Upper lobe of left lung (tissue), 6 donors: ENCODE measurements at places on chromosomes 1 and 21.

- no peak for DNase-seq
These were observed 30.2 kb downstream of the SLC22A15 start for GRCh38 chr1:116006486-116006964.

GRCh38 chr1:26500488-26501175, 28.4 kb downstream of the HMGN2 start:
- peak; percentile 89 for DNase-seq

GRCh38 chr1:211482306-211482705, 9.7 kb downstream of the RD3 start:
- DNase-seq: no peak

- no peak for DNase-seq
These were observed 70.5 kb upstream of the RUNX1 start for GRCh38 chr21:35119501-35120047.

- no peak for DNase-seq
These were observed 26.1 kb upstream of the ZNF496 start for GRCh38 chr1:247357781-247358211.

GRCh38 chr1:152313970-152314369, 11.1 kb downstream of the FLG start:
- DNase-seq: no peak

DNA sequence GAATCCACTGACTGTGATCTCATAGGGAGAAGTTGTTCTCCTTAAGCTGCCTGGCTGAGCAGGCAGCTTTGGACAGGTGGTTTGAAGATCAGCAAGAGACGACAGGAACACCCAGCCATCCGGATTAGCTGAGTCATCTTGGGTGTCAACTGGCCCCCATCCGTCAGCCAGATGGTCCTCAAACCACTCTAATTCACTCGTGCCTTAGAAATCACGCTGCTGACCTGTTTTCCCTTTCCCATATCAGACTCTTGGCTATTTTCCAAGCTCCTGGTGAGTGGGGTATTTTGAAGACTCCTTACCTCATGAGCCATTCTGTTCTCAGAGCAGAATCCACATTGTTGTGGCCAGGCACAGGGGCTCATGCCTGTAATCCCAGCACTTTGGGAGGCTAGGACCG, 149.1 kb upstream of the L1TD1 start:
- no peak for DNase-seq

DNA sequence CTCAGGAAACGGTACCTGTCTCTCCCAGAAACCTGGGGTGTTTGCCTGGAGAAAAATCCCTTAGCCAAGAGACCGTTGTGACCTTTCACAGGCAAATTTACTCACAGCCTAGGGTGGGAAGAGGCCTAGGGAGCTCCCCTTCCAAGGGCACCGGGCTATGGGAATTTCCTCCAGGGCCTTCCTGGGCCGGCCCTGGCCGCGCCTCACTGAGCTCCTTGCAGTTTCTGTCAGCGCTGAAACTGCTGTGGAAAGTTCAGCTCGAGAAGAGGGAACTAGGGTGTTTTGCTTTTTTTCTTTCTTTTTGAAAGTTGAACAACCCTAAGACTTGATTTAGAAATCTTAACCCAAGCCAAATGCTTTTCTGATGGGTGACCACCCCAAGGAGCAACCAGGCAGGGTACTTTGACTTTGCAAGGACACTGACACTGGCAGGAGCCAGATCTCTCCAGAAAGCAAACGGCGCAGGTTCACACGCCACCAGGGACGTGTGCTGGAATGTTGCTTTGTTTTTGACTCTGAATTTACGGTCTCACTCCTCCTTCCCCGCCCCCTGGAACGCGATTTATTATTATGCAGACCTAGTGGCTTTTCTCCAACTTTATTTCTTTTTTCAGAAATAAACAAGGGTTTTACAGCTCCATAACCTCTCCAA, 229.6 kb upstream of the JUN start:
- DNase-seq: peak; percentile 25

GRCh38 chr1:111274653-111275052, 16.0 kb upstream of the CHIA start:
- DNase-seq: no peak

- DNase-seq: no peak
These were observed 521 bp upstream of the CDC7 start for GRCh38 chr1:91499904-91500755.

- DNase-seq: no peak
These were observed 45.0 kb downstream of the TAS1R2 start for GRCh38 chr1:18814425-18814824.

- DNase-seq: peak; percentile 98
These were observed 22.7 kb upstream of the ARF1 start for GRCh38 chr1:228059634-228060457.

- peak; percentile 94 for DNase-seq
These were observed 15.9 kb downstream of the ESPN start for GRCh38 chr1:6440198-6441126.

DNA sequence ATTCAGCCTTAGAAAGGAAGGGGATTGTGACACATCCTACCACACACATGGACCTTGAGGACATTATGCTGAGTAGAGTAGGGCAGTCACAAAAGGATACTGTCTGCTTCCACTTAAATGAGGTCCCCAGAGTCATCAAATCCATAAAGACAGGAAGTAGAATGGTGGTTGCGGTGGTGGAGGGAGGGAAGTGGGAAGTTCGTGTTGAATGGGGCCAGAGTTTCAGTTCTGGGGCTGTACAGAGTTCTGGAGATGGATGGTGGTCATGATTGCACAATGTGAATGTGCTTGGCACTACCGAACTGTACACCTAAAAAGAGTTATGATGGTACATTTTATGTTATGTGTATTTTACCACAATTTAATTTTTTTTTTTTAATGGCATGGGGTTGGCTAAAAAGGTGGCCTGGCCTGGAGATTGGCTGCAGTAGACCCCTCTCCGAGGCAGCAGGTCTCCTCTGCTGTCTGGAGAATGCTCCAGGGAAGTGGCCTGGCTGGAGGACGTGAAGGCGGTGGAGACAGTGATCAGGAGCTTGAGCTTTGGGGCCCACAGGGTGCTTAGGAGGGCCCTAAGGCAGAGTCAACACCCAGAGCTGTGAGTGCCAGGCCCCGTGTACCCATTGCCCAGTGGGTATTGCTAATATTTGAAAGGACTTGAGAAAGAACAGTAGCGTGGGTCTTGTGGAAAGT, 30.4 kb downstream of the IFNGR2 start:
- no peak for DNase-seq

- DNase-seq: peak; percentile 81
These were observed 7.5 kb downstream of the MFSD2A start for GRCh38 chr1:39962450-39962825.

GRCh38 chr1:47547753-47548573, 110.1 kb downstream of the FOXD2 start:
- no peak for DNase-seq

- peak; percentile 63 for DNase-seq
These were observed 336.0 kb upstream of the NFIA start for GRCh38 chr1:60746278-60746791.

GRCh38 chr1:226047495-226047894, 15.0 kb upstream of the H3-3A start:
- no peak for DNase-seq

- DNase-seq: no peak
These were observed 831 bp downstream of the CSRP1 start for GRCh38 chr1:201506092-201506491.

- peak; percentile 90 for DNase-seq
These were observed 9.8 kb downstream of the RAP1GAP start for GRCh38 chr1:21659099-21659923.

DNA sequence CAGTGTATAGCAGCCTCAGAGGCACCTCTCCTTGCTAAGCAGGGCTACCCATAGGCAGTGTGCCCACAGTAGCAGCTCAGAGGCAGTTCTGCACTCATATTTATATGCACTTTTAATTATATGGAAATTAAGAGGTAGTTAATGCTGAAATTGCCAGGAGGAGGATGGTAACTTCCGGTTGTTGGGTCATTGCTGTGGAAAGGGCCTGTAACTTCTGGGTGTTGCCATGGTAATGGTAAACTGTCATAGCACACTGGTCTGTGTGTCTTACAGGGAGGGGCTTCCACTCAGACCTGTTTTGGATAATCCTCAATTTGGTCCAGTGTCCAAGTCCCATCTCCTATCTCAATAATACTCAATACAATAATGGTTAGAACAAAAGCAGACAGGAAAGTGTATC, 7.6 kb downstream of the CFH start:
- DNase-seq: no peak

GRCh38 chr1:231192620-231193163, 30.8 kb downstream of the TRIM67 start:
- no peak for DNase-seq

- no peak for DNase-seq
These were observed 1.2 kb downstream of the PTP4A2 start for GRCh38 chr1:31936981-31937299.

DNA sequence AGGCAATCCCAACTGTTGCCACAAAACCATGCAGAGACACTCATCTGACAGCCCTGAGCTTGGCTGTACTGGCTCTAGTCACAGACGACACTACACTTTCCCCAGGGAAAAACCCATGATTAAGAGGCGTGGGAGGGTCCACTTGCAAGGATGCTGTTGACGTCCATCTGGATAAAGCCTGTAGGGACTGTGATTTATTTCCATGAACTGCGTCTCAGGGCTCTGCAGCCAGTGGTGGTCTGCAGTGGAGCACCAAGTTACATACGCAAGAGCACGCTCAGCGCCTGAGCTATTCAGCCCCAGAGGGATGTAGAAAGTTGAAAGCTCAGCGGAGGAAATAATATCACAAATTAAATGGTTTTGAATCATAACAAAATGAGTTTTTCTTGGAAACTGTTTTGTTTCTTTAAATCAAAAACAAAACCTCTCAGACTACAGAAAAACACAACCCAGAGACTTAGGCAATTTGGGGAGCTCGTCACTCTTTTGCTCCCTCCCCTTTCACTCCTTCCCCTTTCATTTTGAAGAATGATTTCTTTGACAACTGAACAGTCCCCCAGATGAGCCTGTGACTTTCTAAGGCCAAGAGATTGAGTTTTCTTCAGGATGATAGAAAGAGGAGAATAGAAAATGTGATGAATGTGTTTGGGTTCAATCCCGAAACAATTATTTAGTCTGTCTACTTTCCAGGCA, 71.2 kb downstream of the NGF start:
- no peak for DNase-seq

- DNase-seq: no peak
These were observed 49.8 kb downstream of the NFIA start for GRCh38 chr1:61132176-61132638.

GRCh38 chr1:107821340-107821739, 143.6 kb downstream of the VAV3 start:
- DNase-seq: no peak

GRCh38 chr1:184941410-184941733, 32.9 kb downstream of the NIBAN1 start:
- no peak for DNase-seq

DNA sequence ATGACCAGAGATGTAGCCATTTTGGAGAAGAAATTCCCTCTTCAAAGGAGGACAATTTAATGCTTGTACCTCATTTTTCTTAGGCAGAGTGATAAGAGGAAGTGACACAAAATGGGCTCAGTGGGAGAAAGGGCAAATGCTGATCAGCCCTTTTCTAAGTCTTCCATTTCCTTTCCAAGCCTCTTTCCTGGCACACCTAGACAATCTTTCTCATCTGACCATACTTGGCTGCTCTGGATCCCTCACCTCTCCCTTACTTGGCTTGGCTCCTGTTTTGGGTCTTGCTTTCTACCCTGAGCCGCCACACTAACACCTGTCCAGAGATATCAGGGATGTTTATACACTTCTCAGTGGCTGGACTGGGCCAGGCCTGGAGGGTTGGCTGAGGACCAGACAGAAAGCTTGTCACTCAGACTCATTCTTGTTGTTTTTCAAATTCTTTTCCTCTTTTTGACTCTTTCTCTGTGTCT, 13.1 kb downstream of the TXNIP start:
- no peak for DNase-seq

- DNase-seq: no peak
These were observed 56.0 kb upstream of the CASZ1 start for GRCh38 chr1:10852486-10852885.

DNA sequence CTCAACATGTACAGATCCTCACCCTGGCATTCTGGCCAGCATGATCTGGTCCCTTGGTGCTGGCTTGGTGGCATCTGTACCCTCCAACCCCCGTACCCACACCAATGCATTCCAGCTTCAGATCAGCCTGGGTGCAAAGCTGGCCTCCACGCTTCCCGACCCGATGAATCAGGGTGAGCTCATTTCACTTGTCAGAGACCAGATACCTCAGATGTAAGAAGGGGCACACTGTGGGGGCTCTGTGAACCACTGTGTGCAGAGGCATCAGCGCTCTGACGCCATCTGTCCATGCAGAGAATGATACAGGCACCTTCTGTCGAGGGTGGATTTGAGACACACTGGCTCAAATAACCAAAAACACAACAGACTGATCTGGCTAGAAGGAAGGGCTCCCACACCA, 76.6 kb downstream of the DMRTB1 start:
- DNase-seq: no peak

DNA sequence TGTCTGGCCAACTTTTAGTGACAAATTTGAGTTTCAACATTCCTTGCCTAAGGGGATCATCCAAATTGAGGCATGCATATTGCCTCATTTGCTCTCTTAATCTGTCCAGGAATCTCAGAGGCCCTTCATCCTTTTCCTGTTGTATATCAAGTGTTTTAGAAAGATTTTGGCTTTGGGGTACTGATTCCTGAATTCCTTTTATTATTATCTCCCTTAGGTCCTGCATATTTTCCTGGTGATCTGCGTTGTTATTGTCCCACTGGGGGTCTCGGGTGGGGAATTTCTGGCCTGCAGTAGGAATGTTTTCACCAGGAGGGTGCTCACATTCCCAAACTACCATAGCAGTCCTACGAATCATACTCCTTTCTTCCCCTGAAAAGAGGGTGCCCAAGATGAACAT, 4.4 kb upstream of the AADACL3 start:
- no peak for DNase-seq

- DNase-seq: no peak
These were observed at the start of gene SPATA46 for GRCh38 chr1:162376691-162377090. Gene SPATA46, minus strand, starts transcription at chr1:162376854. Its CDS starts 64 bp downstream, at chr1:162376790.

DNA sequence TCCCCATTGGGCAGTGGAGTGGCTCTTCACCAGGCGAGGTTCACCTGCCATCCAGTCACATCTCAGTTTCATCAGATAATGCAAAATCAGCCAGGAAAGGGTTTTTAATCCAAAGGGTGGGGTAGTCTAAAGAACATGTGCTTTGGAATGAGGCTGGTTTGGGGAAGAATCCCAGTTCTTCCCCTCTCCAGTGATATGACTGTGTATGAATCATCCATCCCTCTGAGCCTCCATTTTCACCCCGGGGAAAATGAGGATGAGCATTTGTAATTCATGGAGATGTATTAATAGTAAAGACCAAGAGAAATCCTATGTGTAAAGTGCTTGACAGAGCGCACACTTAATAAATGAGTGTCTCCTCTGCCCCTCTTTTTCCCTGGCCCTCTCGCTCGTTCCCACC, 215.1 kb upstream of the FGGY start:
- no peak for DNase-seq

GRCh38 chr1:60727552-60727951, 354.8 kb upstream of the NFIA start:
- DNase-seq: no peak

GRCh38 chr1:241308011-241308410, 49.0 kb downstream of the RGS7 start:
- no peak for DNase-seq

DNA sequence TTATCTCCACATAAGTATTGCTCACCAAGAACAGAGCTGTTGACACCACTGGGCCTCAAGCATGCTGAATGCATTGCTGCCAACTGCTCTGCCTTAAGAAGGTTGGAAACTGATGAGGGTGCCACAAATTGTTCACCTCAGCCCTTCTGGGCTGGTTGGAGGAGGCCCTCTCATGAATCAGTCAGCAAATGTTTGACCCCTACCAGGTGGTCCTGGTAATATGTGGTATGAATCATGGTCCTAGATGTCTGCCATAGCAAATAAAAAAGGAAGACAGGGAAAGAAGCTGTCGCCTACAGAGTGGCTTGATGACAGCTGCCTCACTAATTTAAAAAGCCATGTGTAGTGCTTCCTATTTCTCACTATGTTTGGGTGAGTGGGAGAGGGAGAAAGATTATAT, 12.2 kb downstream of the SPATA46 start:
- DNase-seq: no peak
